ENCODE measurements at places on chromosomes 2 and 18.
A peak's percentile ranks its signal among the peaks of the same experiment; 100 is the strongest.

DNA sequence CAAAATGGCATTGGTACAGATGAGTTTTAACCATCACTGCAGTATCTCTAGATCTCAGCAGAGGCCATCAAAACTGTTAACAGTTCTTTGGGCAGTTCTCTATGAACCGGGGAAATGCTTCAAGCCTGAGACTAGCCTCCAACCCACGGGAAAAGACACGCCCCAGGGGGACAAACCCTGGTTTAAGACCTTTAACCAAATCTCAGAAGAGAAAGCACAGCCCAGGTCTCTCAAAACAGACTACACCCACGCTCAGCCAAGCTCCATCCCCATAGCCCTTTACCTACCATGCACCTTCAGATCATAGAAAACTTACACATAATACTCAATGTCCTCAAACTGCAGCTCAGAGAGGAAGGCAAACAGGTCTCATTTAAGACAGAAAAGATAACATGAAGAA is 78.3 kb downstream of the TMEM163 start:
- DNase-seq, result no peak

DNA sequence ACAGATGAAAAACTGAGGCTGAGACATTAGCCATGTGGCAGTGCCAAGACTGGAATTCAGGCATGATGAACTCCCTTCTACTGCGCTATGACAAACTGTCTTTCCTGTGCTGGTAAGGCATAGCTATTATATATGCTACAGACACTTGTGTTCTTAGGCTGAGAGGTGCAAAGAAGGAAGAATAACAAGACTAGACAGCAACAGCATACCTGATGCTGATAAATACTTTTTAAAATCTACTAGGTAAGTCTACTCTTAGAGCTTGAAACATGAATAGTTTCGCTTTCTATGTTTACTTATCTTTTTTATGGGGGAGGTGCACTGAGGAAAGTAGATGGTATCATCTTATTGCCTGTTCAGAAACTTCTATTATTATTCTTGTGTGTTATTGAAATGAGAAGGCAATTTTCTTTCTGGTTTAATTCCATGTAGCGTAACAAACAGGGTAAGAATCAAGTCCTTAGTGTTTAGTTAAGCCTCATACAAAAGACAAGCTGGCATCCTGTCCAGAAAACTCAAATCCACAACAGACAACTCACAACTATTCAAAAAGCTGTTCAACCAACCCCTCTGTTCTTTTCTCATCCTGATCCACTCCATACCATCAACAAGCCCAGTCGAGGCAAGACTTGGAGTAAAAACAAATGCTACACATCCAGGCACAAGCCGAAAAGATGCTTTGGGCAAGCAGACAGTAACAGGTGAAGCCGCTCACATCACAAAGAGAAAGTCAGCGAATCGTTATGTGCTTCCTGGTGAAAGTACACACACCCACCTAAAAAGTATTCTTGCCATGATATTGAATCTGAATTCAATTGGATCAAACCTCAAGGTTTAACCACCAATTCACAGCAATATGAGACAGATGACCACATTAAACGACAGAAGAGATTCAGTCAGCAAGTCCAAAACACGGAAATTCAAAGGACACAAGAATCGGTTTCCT is 1.5 kb downstream of the TTC32 start:
- DNase-seq, result no peak

GRCh38 chr18:50586710-50587109 is 26.8 kb downstream of the MAPK4 start:
- DNase-seq, result no peak

DNA sequence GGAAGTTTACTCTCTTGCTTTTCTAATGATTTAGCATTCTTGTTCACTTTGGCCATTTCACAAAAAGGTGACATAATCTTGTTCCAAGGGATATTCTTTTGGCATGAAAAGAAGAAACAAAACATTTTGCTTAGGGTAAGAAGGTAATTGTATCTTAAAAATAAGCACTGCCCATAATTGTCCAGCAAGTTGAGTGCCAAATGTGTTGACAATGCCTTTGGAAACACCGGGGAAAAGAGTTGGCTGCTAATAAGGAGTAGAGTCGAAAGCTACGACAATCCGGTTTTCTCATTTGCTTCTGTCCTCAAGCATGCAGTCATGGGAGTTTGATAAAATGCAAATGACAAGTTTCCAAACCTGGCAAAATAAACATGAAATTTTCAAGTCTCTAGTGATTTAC is 27.3 kb downstream of the ITGAV start:
- no peak for DNase-seq

DNA sequence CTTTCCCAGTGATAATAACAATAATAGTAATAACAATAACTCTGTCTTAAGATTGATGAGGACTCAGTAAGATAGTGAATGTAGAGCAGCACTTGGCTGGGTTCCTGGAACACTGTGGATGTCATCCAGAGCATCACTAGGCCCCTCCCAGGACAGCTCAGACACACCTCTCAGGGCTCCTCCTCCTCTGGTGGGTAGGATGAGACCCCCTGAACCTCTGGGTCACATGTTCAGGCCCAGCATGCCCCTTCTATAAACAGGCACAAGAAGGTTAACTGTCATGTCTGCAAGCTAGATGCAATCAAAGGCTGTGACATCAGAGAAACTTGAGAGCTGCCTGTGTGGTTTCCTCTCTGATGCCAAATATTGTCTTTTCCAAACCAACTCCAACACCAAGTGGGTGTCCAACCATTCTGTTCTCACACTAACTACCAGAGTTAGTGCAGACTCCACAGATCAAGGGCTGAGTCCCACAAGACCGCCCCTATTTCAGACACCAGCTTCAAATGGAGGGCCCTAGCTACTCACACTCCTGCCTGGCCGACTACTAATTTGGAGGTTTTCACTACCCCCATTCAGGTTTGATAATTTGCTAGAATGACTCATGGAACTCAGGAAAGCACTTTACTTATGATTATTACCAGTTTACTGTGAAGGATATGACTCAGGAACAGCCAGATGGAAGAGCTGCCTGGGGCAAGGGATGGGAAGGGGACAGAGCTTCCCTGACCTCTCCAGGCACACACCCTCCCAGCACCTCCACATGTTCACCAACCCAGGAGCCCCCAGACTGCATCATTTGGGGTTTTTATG is 46.4 kb upstream of the BZW1 start:
- peak; percentile 81 for DNase-seq

DNA sequence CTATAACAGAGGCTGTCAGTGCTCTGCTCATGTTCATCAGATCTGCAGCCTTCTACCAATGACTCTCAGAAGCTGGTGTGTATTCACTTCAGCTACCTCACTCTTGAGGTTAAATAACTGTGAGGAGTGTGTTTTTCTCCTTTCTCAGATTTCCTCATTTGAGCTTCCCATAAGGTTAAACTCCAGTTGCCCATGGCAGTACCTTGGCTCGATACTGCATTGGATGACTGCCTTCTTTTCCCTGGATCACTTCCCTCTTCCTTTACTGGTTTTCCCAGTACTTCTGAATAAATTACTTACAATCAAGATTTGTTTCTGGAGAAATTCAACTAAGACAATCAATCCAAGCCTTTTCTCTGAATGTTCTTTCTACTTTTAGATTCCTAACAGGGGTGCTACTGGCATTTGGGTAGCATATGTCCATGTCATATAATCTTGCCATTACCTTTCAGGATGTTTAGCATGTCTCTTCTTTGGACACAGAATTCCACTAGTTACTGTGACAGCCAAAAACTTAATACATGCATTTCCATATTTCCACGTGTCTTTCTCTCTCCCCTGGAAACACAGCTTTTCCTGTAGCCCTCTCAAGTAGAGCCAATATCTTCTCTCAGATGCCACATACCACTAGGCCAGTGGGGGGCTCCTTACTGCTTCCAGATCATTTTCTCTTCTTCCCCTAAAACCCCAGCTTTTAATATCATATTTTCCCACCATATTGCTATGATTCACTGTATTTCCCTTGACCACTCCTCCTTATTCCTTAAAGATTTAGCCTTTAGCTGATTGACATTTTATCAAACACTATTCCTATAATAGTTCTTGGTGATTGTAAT is 15.0 kb upstream of the SPOPL start:
- DNase-seq, result no peak

DNA sequence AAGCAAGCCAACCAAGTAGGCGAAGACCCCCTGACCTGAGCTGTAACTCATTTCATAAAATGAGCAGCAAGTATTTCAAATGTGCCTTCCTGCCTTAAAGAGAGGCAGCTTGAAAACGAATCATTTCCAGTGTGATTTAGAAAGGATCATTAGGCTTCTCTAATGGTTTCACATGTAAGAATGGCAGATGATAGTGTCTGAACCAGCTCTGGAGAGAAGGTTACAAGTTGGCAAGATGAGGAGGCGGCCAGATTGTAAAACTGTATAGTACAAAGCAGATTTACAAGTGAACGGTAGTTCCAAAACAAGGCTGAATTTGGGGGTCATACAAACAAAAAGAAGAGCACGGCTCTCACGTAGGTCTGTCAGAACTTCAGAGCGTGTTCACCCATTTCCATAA is 132.4 kb downstream of the ZNF516 start:
- no peak for DNase-seq

DNA sequence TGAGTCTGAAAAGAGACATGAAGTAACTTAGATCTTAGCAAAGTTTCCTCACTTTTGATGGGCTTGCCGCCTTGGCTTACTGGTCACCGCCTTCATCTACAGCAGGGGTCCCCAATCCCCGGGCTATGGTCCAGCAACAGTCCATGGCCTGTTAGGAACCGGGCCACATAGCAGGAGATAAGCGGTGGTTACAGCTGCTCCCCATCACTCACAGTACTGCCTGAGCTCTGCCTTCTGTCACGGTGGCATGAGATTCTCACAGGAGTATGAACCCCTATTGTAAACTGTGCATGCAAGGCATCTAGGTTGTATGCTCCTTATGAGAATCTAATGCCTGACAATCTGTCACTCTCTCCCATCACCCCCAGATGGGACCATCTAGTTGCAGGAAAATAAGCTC is 72.9 kb downstream of the BIN1 start:
- peak; percentile 25 for DNase-seq

GRCh38 chr2:120863146-120863545 is 127.5 kb downstream of the GLI2 start:
- no peak for DNase-seq

DNA sequence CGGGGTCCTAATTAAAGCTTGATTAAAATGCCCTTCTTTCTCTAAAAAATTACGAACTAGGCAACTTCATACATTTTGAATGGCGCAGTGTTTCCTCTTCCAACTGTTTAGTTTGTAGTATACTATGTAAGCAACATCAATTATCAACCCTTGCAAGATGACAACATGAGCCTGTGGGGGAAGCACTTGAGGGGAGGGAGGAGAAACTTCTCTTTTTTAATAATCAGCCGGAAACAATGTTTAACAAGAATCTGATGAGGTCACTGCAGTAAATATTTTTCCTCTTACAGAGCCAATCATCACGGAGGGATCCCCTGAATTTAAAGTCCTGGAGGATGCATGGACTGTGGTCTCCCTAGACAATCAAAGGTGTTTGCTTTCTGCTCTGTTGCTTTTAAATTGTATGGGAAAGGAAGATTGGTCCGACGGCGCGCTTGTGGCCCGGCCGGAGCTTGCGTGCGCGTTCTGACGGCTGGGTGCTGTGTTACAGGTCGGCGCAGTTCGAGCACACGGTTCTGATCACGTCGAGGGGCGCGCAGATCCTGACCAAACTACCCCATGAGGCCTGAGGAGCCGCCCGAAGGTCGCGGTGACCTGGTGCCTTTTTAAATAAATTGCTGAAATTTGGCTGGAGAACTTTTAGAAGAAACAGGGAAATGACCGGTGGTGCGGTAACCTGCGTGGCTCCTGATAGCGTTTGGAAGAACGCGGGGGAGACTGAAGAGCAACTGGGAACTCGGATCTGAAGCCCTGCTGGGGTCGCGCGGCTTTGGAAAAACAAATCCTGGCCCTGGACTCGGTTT is 5.3 kb upstream of the DLX1 start:
- DNase-seq, result no peak

DNA sequence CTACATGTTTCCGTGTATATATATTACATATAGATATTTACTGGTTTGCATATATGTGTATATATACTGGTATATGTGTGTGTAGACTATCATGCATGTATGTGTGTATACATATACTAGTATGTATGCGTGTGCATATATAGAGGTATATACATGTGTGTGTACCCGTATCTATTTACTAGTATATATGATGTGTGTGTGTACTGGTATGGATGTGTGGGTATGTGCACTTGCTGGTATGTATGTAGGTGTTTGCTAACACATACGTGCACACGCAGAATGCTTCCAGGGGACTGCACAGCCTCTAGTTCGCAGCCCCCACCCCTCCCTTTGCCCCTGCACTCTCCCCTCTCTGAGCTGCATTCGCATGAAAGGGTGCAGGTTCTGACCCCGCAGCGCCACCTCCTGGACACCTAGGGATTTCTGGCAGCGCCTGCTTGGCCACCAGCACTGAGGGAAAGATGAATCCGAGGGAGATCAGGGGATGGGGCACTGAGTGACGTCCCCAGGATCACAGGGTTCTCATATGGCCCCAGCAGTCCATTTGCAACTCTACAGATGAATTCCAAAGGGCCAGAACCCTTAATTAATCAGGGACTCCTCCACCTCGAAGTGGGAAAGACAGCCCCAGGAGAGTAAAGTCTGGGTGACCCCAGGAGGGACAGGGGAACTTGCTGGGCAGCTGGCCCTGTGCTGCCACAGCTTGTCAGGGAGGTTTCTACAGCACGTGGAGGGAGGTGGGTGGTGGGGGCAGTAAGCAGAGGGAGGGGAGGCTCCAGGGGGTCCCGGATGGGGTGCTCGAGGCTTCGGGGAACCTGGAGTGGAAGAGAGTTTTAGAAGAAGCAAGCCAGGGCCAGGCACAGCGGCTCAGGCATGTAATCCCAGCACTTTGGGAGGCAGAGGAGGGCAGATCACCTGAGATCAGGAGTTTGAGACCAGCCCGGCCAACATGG is 66.8 kb upstream of the ASAP2 start:
- DNase-seq, result peak; percentile 91
